ENCODE measurements at places on chromosomes 16 and 17.

GRCh38 chr16:2365397-2366294, 25.1 kb upstream of the ABCA3 start:
- DNase-seq: no peak

GRCh38 chr17:78573955-78574354, 3.2 kb downstream of the DNAH17 start:
- DNase-seq: no peak

GRCh38 chr16:75566758-75567255, 628 bp downstream of the GABARAPL2 start:
- no peak for DNase-seq

DNA sequence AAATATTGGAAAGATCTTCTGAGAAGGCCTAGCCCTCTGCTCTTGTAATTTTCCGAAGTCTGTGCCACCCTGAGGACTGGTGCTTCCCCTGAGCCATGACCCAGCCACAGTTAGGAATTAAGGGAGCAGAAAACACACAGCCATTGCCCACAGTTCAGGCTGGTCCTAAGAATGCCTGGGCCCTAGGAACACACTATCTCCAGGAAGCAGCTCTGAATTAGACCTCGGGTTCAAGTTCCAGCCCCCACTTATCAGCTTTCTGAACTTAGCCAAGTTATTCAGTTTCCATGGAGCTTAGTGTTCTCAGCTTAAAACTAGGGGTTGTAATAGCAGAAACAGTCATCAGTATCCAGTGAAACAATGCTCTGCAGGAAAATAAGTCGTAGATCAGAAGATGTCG, 56.0 kb downstream of the CDH13 start:
- no peak for DNase-seq

- DNase-seq: no peak
Measured at GRCh38 chr17:9811086-9811485, 10.8 kb downstream of the GSG1L2 start.

DNA sequence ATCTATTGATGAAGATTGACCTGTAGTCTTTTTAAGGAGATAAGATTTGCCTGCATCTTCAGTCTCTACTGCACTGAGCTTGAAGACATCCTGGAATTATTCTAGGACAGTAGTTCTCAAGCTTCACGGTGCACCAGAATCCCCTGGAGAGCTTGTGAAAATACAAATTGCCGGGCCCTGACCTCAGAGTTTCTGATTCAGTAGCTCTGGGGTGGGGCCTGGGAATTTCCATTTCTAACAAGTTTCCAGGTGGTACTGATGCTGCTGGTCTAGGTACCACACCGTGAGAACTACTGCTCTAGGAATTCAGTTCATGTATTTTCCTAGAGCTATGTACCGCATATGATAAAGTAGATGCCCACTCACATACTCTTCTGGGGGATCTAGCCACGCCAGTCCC, 246.1 kb downstream of the HS3ST3B1 start:
- DNase-seq: no peak

GRCh38 chr17:78746263-78746948, 35.7 kb downstream of the CYTH1 start:
- DNase-seq: no peak

- peak; percentile 43 for DNase-seq
Measured at GRCh38 chr17:75317671-75318070, 28.4 kb upstream of the SLC25A19 start.

GRCh38 chr17:43134774-43135453, 9.8 kb upstream of the BRCA1 start:
- no peak for DNase-seq

GRCh38 chr16:22055881-22056280, 36.5 kb upstream of the VWA3A start:
- no peak for DNase-seq

DNA sequence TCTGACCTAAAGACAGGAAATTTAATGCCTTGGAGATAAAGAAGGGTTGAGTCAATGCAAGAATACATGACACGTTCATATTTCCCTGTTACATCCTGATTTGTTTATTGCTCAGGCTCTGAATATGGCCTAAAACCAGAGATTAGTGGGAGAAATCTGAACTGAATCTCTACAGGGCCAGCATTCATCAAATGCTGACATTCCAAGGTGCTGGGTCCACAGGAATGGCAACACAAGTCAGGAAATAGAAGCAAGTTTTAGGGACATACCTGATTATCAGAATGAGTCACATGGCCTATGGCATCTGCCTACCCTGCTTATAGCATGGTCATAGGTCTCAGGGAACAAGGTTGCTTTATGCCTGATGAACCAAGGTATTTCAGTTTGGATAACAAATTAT, 117.4 kb upstream of the CES5A start:
- no peak for DNase-seq

- DNase-seq: no peak
Measured at GRCh38 chr16:89616623-89617022, 3.2 kb downstream of the DPEP1 start.

DNA sequence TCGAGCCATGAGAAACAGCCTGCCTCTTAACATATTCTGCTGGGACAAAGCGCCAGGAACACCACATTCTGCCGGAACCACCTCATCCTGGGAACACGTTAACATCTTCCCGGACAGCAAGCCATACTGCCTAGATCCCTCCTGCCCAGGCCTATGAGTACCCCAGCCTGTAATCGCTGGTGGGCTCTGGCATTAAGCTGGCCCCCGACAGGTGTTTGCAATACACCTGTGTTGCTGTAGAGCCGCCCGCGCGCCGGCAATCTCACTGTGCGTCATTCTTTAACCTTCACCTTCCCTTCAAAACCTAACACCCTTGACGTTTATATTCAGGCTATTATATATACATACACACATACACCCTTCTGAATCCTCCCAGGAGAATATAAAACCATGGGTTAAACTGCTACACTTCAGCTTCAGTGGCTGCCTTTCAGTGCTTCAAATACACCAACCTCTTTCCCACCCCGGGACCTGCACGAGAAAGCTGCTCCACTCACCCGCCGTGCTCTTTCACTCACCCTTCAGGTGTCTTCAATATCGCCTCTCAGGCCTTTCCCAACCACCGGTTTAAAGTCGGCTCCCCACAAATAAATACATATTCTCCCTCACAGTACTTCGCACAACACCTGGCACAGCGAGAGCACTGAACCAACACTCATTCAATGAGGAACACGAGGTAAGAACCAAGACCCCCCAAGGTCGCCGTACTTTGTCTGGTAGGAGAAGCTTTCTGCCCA, 1.0 kb upstream of the ENDOV start:
- DNase-seq: no peak

DNA sequence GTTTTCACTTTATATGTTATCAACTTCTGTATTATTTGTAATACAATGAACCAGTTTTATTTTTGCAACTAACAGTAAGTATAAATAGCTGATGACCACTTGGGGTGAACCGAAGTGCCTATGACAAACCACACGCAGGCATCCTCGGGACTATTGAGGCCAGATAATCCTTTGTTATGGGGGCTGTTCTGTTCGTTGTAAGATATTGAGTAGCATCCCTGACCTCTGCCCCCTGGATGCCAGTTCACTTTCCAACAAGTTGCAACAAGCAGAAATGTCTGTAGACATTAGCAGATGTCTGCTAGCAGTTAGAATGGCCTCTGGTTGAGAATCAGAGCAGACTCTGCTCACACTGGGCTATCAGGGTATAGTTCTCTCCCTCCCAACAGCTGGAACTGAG, 277.0 kb downstream of the WWOX start:
- DNase-seq: no peak

- DNase-seq: no peak
Measured at GRCh38 chr17:80826955-80827645, 164.5 kb upstream of the CHMP6 start.

DNA sequence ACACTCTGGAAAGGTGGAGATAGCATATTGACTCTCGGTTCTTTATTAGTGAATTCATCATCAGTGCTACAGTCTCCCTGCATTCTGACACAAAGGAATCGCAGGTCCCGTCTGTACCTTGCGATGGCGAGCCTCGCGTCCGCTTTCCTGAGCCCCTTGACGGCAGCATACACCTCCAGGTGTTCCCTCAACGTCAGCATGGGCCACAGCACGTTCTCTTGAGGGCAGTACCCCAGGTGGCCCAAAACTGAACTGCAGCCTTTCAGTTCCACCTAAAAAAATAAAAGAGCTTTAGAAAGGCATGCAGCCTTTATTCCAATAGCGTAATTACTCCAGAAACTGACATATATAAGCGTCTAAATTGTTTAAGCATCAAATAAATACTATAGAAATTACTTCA, 24.2 kb upstream of the ABCA9 start:
- no peak for DNase-seq

DNA sequence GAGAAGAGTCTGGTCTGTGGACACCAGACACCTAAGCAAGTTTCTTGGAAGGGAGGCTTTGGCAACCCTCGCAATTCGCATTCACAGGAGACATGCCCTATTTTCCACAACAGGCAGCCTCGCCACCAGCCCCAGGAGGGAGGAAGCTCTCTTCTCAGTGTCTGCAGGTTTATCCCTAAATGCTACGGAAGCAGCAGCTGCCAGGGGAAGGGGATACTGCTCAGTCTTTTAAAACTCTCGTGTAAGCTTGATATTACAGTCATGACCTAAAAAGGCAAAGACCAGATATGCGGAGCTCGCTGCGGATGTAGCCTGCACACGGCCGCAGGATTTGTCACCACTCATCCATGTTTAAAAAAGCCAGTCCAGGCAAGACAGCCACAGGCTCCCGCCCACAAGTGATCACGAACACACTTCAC, 159.2 kb upstream of the RPH3AL start:
- DNase-seq: no peak

DNA sequence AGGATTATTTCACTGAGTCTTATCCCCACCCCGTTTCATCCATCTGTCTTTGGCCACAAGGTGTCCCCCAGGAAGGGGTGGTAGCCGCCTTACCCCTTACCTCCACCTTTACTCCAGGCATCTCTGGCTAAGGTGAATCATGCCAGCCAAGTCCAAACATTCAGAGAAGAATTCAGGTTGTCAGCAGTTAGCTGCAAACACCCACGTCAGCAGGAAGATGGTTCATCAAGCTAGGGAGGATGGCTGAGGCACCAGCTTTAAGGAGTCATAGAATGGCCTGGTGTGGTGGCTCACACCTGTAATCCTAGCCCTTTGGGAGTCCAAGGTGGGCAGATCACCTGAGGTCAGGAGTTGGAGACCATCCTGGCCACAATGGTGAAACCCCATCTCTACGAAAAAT, 61.0 kb downstream of the RBFOX1 start:
- no peak for DNase-seq

GRCh38 chr16:25110387-25110947, 1.1 kb upstream of the LCMT1 start:
- DNase-seq: no peak

DNA sequence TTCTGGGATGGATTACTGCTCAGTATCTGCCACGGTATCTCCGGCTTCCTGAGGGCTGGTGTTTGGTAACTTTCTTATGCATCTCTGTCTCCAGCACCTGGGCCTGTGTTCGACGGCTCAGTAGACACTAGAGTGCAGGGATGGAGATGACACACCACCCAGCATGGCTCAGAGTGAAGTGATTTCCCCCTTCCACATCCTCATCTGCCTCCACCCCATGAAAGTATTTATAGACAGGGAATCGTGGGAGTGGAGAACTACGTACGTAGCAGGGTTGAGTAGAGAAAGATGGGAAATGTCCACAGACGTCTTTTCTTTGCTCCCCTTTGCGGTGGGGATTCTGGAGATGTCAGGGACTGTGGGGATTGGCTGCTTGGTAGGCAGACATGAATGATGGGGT, 11.8 kb upstream of the SLC25A19 start:
- DNase-seq: no peak

DNA sequence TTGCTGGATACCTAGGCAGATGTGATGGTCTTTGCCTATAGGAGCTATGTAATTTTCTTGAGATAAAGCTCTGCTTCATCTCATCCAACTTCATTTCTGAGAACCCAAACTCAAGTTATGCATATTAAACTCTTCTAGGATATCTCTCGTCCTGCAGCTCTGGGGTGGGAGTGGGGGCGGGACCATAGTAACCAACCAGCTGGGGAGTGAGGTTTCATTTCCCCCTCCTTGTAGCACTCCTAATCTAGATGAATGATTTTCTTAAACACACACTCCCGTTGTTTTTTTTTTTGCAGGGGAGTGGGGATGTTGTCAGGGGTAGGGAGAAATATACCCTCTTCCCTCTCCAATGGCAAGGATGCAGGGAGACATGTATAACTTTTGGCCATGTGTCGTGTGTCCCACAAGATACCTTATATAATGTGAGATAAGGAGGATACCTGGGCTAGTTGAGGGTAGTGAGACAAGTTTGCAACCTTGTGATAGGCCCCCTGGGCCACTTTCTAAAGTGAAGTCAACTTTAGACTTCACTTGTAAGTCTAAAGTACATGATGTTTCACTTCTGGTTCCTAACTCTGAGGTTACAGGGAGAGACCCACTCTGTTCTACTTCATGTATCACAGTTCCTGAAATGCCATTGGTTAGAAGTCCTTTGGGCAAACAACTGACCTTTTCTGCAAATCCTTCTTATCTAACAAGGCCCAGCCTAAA, 10.5 kb upstream of the HEATR6 start:
- no peak for DNase-seq

Data from HL-60 (cell line).